SJCRH30 (cell line): ENCODE measurements at places on chromosomes 3 and 15. TPM values are rescaled to one million over a fixed set of nuclear protein-coding genes. Genes with fewer than 3 reads are reported as not detected.

DNA sequence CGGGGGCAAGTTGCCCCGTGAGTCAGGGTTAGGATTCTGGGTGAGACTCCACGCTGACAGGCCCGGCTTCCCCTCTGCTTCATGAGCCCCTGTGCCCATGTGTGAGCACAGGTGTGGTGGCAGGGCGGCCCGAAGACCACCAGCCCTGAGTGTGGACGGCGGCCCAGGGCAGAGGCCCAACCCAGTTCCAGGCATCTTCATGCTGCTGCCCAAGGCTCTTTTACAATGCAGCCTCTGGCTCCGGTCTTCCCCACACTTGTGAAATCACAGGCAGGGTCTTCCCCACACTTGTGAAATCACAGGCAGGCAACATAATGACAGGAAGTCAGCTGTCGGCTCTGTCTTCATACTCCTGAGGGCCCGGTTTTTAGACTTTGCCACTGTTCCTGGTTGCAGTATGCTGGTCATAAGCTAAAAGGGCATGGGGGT lies 78.8 kb downstream of the AAGAB start:
- H3K27me3 ChIP-seq, result no peaks in the 10 kb centered on the region
- H3K27ac ChIP-seq, result no peak overlapping the region
- H3K36me3 ChIP-seq, result peaks cover 9% of the 10 kb centered on the region; the same call in 1 of the 2 replicates
- DNase-seq, result no peak
- peaks cover 51% of the 10 kb centered on the region for H3K4me1 ChIP-seq
- H3K4me3 ChIP-seq, result no peak overlapping the region

DNA sequence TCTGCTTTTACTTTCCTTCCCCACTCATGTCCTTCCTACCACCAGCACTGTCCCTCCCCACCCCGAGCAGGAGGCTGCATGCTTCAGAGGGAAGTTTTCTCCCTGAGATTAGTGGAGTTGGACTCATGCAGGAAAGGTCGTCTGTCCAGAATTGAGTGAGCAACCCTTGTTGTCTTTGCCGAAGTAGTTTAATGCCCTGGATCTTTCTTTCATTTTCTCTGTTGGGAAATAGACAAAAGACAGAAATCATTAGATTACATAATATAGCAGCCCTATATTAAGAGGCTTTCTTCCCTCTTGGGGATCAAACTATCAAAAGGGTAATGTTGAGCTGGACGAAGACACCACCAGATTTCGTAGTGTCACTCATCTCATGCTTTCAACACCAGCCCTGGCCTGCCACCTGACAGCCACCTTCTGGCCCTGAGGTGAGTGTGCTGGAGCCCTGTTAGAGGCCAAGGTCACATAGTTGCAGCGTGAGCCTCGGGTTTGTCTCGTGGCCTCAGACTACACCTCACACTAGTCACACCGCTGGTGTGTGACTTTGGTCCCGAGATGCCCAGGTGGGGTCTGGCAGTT lies 231.0 kb downstream of the ITPR1 start:
- DNase-seq, result no peak
- H3K4me3 ChIP-seq, result no peak overlapping the region
- no peak overlapping the region for H3K27ac ChIP-seq
- no peaks in the 10 kb centered on the region for H3K27me3 ChIP-seq

- H3K4me3 ChIP-seq, result no peak overlapping the region
- peaks cover 16% of the 10 kb centered on the region for H3K4me1 ChIP-seq
- no peak overlapping the region for H3K27ac ChIP-seq
- DNase-seq, result no peak
- peaks cover 7% of the 10 kb centered on the region; the same call in 1 of the 2 replicates for H3K36me3 ChIP-seq
These were observed 14.3 kb downstream of the ANKRD28 start for GRCh38 chr3:15783361-15783969.

- DNase-seq, result no peak
- H3K36me3 ChIP-seq, result no peaks in the 10 kb centered on the region
- H3K4me1 ChIP-seq, result no peaks in the 10 kb centered on the region
- no peak overlapping the region for H3K4me3 ChIP-seq
- no peaks in the 10 kb centered on the region for H3K27me3 ChIP-seq
These were observed 89.5 kb downstream of the GADL1 start for GRCh38 chr3:30804984-30805383.

Gene ITIH1
- 0.04 TPM in 1 of 2 replicates, not detected in the other for total RNA-seq
